ENCODE measurements at places on chromosomes 1 and 21. TPM values are rescaled to one million over a fixed set of nuclear protein-coding genes. Genes with fewer than 3 reads are reported as not detected.

Gene OR2L2
- 0.07 TPM for total RNA-seq

- DNase-seq, result no peak
Measured at GRCh38 chr1:41274752-41275545, 32.8 kb upstream of the SCMH1 start.

DNA sequence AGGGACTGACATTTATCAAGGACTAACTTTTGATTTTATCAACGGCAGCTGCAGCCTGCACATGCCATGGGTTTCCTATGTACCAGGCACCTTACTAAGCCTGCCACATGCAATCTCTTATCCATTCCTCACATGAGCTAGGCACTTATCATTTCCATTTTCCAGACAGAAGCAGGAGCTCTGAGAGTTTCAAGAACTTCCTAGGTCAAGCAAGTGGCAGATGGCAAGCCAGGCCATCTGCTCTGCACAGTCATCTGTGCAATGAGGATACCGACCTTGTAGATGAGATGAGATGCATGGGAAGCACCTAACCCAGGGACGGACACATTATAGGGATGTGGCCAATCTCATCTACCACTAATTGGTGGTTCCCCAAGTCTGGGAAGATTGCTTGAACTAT, 339.4 kb upstream of the USP24 start:
- DNase-seq, result no peak

DNA sequence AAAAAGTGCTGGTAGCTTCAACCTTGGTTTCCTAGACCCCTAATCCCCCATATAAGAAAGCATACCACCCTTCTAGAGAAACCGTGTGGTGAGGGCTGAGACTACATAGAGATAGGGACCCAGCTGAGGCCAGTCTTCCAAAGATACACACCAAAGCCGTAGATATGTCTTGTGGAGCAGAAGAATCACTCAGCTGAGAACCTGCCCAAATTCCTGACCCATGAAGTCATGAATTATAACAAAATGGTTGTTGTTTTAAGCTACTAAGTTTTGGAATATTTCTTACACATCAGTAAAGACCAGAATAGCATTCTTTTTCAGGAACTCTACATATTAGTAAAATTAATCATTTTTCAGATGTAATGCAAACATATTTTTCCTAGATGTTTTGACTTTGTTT, 3.3 kb upstream of the SNRPE start:
- DNase-seq, result no peak

DNA sequence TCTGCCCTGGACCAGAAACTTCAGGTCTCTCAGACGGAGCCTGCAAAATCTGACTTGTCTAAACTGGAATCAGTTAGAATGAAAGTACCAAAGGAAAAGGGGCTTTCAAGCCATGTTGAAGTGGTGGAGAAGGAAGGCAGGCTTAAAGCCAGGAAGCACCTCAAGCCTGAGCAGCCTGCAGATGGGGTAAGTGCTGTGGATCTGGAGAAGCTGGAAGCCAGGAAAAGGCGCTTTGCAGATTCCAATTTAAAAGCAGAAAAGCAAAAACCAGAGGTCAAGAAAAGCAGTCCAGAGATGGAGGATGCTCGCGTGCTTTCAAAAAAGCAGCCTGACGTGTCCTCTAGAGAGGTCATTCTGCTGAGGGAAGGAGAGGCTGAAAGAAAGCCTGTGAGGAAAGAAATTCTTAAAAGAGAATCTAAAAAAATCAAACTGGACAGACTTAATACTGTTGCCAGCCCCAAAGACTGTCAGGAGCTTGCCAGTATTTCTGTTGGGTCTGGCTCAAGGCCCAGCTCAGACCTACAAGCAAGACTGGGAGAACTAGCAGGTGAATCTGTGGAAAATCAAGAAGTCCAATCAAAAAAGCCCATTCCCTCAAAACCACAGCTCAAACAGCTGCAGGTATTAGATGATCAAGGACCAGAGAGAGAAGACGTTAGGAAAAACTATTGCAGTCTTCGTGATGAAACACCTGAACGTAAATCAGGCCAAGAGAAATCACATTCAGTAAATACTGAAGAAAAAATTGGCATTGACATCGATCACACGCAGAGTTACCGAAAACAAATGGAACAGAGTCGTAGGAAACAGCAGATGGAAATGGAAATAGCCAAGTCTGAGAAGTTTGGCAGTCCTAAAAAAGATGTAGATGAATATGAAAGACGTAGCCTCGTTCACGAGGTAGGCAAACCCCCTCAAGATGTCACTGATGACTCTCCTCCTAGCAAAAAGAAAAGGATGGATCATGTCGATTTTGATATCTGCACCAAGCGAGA, 46.6 kb downstream of the ZBTB17 start:
- DNase-seq, result no peak

Gene AMY2A
- total RNA-seq, result not detected

DNA sequence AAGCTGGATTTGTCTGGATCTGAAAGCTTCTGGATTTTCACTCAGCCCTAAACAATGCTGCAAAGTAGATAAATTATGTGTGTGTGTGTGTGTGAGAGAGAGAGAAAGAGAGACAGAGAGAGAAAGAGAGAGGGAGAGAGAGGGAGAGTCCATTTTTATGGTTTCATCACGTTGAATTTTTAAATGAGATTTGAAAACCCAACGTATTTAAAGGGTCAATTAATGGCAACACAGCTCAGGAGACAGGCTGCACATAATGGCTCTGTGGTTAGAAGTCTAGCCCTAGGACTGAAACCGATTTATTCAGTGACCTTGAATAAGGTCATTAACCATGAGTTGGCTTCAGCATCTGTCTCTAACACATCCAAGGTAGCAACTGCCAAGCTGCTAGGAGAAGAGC, 35.3 kb upstream of the FMN2 start:
- DNase-seq, result no peak

GRCh38 chr1:150151291-150152181, 1.8 kb downstream of the PLEKHO1 start:
- peak; percentile 81 for DNase-seq

- DNase-seq, result no peak
Measured at GRCh38 chr1:39777306-39777705, 6.2 kb upstream of the OXCT2 start.

- DNase-seq, result no peak
Measured at GRCh38 chr1:42231253-42231652, 66.7 kb upstream of the GUCA2A start.

DNA sequence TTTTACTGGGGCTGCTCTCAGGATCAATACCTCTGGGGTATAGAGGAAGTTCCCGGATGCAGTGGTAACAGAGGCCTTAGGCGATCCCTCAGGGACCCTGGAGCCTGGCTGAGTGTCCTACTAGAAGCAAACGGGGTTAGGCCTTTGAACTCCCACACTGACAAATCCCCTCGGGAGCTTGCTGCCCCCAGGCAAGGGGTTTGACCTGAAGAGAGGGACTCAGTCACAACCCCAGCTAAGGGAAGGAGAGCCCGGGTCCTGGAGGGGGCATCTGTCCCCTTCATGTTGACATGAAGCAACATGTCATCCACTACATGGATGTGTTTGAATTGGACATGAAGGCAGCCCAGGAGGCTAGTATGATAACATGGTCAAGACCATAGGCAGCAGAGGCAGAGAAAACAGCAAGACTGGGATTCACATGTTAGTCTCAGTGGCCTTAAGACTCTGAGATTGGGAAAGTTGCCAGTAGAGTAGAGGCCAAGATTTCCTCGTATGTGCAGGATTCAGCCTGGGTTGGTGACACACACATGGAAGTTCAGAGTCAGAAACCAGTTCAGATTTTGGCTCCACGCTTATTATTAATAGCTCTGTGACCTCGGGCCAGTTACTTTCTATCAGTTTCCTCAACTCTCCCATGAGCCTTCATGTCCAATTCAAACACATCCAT, 101.5 kb downstream of the KCNN3 start:
- DNase-seq, result no peak

GRCh38 chr1:36298640-36299039, 7.5 kb upstream of the SH3D21 start:
- no peak for DNase-seq

GRCh38 chr1:150121236-150121862, 28.4 kb upstream of the PLEKHO1 start:
- DNase-seq, result no peak

- no peak for DNase-seq
Measured at GRCh38 chr1:94792473-94793295, 27.5 kb upstream of the SLC44A3 start.

GRCh38 chr1:109389638-109390341, 7.9 kb downstream of the SORT1 start:
- DNase-seq, result no peak

DNA sequence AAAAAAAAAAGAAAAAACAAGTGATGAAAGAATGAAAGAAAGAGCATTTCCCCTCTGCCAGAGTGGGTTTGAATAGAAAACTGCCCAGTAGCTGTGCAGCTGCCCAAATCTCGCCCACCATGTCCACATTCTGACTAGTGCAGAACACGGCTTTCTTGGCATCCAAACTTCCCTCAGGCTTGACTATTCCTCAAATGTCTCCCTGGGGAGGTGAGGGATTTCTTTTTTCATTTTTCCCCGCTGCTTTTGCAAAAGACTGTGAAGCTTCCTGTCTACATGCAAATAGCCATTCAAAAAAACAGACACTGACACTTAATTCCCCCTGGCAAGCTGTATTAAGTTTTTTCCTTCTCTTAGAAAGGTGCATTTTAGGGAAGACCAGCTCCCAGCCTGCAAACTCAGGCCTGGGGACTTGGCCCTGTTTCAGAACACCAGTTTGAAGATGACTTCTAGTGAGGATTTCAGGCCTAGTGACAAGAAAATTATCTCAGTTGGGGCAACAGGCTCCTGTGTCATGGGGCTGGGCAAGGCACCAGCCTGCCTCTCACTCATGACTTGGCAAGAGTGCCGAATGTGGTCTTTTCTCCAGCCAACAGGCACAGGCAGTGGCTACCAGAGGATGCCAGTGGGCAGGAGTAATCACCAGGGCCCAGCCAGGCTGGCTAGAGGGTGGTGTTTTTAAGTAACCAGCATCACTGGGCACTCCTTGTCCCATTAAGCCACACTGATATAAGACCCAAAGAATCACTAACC, 178.1 kb upstream of the NFIA start:
- DNase-seq, result no peak

- DNase-seq, result no peak
Measured at GRCh38 chr1:93744299-93744988, 62.8 kb upstream of the BCAR3 start.

GRCh38 chr1:61224609-61225008, 142.2 kb downstream of the NFIA start:
- DNase-seq, result no peak

Gene OR10K2
- total RNA-seq, result not detected

DNA sequence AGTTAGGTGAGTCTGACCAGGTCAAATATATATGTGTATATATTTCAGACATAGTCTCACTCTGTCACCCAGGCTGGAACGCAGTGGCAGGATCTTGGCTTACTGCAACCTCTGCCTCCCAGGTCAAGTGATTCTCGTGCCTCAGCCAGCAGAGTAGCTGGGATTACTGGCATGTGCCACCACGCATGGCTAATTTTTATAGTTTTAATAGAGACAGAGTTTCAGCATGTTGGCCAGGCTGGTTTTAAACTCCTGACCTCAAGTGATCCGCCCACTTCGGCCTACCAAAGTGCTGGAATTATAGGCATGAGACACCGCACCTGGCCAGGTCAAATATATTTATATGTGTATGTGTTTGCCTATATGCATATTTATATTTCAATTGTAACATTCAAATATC, 581.5 kb upstream of the B3GALT2 start:
- no peak for DNase-seq

- DNase-seq, result no peak
Measured at GRCh38 chr1:153804112-153804511, 28.9 kb downstream of the SLC27A3 start.

DNA sequence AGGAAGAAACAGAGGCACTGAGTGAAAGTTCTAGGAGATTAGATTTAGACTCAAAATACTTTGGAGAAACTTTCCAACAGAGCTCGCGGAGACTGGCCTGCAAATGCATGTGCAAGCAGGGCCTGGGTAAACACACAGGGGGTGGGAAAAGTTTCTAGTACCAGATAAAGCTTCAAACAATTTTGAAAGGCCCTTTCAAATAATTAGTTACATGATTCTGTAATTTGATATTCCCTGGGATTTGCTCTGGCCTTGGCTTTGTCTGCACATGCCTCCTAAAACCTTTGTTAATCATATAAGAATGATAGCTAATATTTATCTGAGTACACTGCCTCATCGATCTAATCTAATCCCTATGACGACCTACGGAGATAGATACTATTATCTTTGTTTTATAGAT, 31.3 kb downstream of the VTCN1 start:
- DNase-seq, result no peak

Gene OR6N2
- not detected for total RNA-seq

GRCh38 chr1:217585577-217585976, 45.3 kb downstream of the GPATCH2 start:
- no peak for DNase-seq

DNA sequence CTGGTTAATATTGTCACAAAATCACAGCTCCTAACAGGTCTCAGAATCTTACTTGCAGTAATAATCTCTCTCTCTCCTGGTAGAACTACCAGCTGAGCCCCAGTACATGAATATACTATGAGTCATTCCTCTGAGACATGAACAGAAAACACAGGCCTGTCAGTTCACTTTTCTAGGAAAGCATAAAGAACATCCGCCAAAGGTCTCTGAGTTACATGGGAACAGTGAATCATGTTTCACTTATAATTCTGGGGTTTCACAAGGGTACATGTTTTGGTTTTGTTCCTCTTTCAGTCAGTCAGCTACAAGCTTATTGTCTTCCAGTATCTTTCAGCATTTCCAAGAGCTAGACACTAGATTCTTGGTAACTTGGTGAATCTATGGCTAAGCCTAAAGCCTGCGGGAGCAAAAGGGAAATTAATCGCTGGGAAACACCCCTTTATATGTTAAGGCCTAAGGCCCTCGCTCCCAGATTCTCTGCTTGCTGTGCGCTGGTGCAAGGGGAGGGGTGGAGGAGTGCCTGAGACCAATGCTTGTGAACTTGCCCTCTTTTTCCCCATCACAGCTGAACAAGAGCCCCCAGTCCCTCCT, 31.7 kb downstream of the IFNGR2 start:
- DNase-seq, result peak; percentile 44

Gene DIO1
- not detected for total RNA-seq

- DNase-seq, result no peak
Measured at GRCh38 chr21:34704119-34704518, 35.3 kb downstream of the CLIC6 start.

GRCh38 chr1:234603221-234604204, 6.5 kb downstream of the IRF2BP2 start:
- DNase-seq, result no peak

Gene ATP5IF1
- total RNA-seq, result 181 TPM

GRCh38 chr1:41758500-41758899, 160.2 kb downstream of the HIVEP3 start:
- DNase-seq, result no peak

GRCh38 chr1:85502171-85502570, 37.2 kb upstream of the DDAH1 start:
- DNase-seq, result no peak

Data from activated CD4-positive, alpha-beta memory T cell treated with anti-CD3 and anti-CD28 coated beads for 36 hours (primary cell).